Fibroblast of skin of back (primary cell): ENCODE measurements at places on chromosomes 5 and 9.

- no peak for DNase-seq
Measured at GRCh38 chr5:134398609-134399155, 13.0 kb downstream of the CDKN2AIPNL start.

DNA sequence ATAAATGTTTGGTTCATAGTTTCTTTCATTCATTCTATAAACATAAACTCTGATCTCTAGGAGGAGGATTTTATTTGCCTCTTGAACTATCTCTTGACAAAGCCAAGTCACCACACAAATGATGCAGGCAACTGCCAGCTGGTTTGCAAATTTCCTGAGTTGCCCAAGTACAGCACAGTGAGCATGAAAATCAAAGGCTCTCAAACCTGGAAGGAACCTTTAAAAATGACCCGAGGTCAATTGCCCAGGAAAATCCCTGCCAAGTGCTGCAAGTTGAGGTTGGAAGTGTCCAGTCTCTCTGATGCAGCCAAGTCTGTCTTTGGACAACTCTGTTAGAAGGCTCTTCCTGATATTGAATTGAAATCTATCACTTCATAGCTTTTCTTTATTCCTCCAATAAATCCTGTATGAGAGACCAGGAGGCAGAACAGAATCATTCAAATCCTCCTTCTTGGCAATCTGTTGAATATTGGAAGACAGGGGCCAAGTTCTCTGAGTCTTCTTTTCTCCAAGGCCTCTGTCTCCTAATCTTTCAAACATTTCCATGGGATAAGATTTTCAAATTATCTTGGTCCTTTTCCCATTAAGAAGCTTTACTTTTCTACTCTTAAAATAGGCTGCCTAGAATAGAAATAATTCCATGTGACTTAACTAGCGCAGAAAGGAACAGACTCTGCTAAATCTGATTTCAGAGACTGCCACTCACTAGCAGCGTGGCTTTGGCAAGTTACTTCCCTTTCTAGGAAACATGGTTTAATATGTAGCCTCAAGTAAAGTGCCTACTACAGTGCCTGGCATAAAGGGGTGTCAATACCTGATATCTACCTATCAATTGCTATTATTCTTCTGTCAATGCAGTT is 159.2 kb downstream of the SNX18 start:
- no peak for DNase-seq

DNA sequence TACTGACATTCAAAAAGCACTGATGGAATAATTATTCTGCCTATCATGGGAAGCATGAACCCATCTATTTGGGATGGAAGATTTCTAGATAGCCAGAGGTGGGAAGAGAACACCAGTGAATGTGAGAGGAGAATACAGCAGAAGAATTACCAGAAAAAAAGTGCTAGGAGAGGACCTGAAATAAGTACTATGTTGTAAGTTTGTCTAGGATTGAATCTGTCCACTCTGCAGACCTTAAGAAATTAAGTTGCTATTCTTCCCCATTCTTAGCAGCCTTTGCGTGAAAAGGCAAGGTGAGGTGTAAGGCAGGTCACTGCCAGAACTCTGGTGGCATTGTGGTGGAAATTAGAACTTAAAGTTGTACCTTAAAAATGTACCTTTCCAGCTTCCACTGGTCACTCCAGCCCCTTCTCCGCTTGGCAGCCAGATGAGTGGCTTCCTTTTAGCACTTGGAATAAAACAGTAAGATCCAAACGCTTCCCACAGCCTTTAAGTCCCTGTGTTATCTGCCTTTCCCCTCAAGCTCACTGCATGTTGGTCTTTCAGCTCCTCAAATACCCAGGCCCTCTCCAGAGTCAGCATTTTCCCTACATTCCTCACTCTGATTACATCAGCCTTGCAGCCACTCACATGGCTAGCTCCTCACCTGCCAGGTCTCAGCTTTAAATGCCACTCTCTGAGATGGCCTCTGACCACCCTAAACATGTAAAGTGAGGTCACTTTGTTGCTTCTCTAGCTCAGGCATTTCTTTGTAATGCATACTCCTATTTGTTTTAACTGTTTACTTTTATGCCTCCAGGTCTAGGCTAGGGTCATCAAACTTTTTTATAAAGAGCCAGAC is 253.0 kb downstream of the EPB41L4A start:
- DNase-seq = no peak

DNA sequence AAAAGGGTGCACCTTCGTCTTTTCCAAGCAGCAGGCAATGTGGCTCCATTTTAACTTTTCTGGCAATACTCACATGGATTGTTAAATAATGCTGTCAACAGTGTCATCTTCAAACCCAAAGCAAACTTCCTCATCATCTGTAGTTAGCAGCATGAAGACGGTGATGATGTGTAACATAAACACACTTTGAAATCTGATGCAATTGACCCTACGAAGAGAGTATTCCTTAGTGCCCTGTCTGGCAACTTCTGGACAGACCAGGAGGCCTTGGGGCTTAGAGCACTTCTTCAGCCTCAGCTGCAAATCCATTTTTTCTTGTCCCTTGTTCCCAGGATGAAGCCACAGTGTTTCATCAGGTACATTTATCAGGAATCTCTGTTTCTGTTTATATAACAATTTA is 149.1 kb downstream of the GHR start:
- peak; percentile 16 for DNase-seq

DNA sequence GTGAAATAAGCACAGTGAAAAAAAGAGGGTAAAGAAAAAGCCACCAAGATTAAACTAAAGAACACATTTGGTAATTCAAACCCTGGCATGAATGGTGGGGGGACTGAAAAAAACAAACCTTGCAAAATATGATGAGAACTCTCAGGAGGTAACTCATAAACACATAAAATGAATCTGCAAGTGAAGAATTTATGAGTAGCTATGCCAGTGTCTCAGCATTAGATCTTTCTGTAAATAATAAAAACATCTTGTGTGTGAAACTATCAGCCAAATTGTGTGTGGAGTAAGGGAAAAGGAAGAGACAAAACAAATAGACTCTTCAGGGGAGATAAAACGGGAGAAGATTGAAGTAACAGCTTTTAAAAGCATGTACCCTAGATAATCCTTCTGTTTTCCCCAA is 129.6 kb upstream of the SPEF2 start:
- no peak for DNase-seq

DNA sequence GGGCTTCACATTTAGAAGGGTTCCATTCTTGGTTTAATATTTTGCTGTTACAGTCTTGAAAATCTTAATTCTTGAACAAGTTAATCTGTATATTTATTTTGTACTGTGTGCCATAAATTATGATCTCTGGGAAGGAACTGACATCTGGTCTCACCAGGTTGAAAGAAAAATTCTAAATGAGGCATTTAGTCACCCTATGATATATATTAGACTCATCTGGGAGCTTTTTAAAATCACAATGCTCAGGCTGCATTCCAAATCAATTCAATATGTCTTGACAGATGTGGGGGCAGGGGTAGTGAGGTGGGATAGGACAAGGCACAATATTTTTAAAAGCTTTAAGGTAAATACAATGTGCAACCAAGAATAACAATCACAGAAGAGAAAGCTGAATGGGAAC is 569.2 kb downstream of the PRR16 start:
- DNase-seq = no peak

GRCh38 chr9:35903049-35903448 is 3.0 kb upstream of the HRCT1 start:
- DNase-seq = peak; percentile 55

- peak; percentile 86 for DNase-seq
Measured at GRCh38 chr5:180784497-180785097, 18.0 kb downstream of the MGAT1 start.

DNA sequence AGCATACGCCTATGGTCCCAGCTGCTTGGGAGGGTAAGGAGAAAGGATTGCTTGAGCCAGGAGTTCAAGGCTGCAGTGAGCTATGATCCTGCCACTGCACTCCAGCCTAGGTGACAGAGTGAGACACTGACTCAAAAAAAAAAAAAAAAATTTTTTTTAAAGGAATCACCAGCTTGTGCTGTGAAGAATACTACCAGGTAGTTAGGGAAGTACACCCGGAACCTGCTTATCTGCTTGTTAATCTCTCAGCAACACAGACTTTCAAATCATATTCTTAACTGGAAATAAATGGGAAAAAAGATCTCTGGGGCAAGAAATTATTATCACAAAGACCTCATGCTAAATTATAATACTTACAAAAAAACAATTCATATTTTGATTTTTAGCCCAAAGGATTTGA is 26.4 kb upstream of the PRRC2B start:
- DNase-seq = no peak

DNA sequence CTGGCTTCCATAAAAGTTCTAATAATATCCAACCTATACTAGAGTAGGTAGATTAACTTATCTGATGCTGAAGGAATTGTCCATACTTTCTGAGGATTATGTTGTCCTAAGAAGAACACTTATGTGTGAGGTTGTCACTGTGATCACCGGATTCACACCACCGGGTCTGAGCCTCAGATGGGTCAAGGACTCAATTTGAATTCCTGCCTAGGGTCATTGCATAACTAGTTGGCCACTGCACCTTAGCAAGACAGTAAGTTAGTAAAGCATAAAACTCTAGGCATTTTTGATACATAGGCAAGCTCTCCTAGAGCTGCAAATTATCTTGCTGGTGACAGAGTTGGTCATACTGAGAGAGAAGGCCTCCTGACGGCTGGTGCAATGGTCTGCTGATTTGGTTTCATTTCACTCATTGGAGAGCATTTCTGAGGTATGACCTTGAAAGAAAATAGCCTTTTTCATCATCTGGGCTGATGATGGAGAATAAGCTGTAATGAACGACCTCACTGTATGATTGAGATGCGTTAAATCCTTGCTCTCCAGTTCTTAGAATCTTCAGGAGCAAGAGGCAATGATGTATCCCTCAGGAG is 72.0 kb upstream of the CKMT2 start:
- no peak for DNase-seq

DNA sequence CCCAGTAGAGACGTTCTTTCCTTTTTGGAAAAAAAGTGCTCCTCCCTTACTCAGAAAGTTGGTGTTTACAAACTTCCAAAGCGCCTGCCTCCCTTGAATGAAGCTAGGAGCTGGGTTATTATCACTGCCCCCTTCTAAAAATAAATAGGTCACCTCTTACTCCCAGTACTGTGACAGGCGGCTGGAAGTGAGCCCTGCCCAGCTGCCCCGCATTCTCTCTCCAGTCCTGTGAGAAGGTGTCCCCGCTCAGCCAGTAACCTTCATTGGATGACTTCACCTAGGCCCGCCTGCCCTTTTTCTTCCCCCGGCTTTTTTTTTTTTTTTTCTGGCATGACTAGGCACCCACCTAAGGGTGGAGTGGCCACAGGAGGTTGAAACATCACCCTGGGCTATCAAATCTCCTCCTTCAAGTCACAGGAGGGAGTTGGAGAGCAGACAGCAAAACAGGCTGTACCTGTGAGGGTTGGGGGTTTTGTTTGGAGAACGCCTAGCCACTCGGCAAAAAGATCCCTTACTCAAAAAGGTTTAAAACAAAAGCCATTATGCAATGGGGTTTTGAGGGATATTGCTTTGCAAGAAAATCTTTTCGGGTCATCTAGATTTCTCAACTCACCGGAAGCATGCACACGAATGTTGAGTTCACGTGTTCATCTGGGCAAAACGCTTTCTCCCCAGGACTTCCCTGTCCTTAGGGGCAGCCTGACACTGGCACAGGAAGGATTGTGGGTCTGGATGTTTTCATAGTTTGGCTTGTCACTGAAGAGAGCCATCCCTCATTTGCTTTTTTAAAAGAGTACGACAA is 43.3 kb upstream of the ZNF622 start:
- DNase-seq = no peak

GRCh38 chr5:74098941-74099340 is 472.9 kb downstream of the ARHGEF28 start:
- no peak for DNase-seq

DNA sequence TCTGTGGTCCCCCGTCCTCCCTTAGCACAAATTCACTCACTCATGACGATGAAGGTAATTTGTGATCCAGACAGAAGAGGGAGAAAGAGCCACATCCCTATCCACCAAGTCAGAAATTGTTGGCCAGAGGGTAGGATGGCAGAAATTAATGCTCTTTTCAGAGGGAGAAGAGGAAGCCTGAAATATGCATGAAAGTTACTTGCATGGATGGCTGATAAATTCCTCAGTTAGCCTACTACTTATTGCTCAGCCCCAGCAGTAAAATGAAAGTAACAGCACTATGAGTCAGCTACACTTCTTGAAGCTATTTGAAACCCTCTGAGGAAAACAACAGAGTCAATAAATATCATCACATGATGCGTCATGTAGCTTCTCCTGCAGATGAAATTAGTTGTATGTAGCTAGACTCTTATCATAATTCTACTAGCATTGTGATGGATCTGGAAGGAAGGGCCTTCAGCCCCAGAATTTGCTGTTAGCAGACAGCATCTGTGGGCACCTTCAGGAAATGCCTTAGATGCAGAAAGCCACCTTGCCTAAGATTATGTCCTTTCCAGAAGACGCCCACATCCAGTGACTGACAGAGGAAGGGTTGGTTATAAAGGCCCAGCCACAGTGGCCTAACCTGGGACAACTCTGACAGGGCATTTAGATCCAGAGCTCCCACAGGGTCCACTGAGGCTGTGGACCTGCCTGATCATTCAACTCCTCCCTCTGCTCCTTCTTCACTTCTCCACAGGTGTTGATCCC is 81.2 kb upstream of the CCDC112 start:
- DNase-seq = peak; percentile 88

- no peak for DNase-seq
Measured at GRCh38 chr5:17212996-17213395, 4.4 kb upstream of the BASP1 start.

GRCh38 chr5:15566306-15566705 is 66.3 kb downstream of the FBXL7 start:
- peak; percentile 18 for DNase-seq

GRCh38 chr5:115810761-115811160 is 5.7 kb downstream of the CDO1 start:
- DNase-seq = peak; percentile 65

DNA sequence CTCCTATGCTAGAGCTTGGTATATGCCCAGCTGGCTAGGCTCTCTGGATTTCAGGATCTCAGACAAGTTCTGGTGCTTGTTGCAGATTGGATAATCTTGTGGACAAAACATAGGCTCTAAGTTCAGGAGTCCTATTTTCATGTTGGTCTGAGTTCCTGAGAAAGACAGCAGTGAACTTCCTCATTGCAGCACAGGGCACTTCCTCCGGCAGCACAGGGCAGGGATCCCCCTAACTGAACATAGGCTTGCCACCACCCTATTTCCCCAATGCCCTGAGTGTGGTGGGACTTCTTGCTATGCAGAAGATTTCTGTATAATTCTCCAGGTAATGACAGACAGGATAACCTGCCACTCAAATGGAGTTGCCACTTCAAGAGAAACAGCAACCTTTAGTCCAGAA is 220.1 kb downstream of the PIK3R1 start:
- no peak for DNase-seq

- peak; percentile 65 for DNase-seq
Measured at GRCh38 chr5:4551034-4551433, 589.1 kb upstream of the ADAMTS16 start.

GRCh38 chr5:57163553-57164006 is 10.3 kb upstream of the GPBP1 start:
- DNase-seq = no peak

DNA sequence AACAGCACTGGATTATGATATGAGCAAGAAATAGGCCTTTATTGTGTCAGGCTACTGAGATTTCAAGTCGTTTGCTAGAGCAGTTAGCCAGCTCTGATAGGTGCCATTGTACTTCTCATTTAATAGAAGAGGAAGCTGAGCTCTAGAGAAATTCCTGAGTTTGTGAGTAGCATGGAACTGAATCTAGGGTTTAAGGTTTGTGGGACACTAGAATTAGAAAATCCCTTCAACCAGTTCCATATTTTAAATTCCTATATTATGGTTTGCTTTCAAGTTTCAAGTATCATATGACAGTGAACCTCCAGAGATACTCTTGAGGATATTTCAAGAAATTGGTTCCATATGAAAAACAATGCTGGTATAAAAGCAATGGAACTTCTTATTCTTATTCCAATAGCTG is 87.6 kb downstream of the ANKRD55 start:
- peak; percentile 24 for DNase-seq
